Activated T-helper 2 cell treated with anti-CD3 and anti-CD28 coated beads, Interferon-gamma antibody, Interleukin-2, Interleukin-4, amounts not matched to agents 10 μg/mL and 5 μg/mL and 100 μg/mL, durations not matched to agents 14 hours and 24 hours and 36 hours (primary cell): ENCODE measurements at places on chromosomes 2 and 18.

DNA sequence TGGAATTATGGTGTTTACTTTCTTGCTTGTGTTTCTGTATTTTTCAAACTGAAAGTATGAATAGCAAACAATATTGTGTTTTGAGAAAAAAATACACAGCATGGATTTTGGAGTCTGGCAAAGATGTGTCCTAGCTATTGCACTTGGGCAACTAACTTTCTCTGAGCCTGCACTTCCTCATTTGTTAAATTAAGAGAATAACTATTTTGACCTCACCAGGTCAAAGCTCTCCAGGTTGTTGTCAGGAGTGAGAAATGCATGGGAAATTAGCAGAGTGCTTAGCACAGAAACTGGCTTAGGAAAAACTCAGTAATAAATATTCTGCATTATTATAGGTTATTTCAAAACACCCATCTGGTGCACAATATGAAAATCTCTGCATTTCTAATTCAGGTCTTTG, 28.2 kb downstream of the LYPD1 start:
- no peak for DNase-seq

- DNase-seq, result no peak
These were observed 339.4 kb downstream of the CMPK2 start for GRCh38 chr2:6526093-6526824.

DNA sequence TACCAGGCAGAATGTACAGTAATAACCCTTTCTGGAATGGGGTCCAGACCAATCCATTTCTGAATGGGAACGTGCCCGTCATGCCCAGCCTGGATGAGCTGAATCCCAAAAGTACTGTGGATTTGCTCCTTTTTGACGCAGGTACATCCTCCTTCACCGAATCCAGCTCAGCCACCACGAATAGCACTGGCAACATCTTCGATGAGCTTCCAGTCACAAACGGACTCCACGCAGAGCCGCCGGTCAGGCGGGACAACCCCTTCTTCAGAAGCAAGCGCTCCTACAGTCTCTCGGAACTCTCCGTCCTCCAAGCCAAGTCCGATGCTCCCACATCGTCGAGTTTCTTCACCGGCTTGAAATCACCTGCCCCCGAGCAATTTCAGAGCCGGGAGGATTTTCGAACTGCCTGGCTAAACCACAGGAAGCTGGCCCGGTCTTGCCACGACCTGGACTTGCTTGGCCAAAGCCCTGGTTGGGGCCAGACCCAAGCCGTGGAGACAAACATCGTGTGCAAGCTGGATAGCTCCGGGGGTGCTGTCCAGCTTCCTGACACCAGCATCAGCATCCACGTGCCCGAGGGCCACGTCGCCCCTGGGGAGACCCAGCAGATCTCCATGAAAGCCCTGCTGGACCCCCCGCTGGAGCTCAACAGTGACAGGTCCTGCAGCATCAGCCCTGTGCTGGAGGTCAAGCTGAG, 89.6 kb downstream of the SH3BP4 start:
- no peak for DNase-seq

GRCh38 chr2:98761267-98761781, 30.4 kb upstream of the MGAT4A start:
- DNase-seq, result peak; percentile 33

DNA sequence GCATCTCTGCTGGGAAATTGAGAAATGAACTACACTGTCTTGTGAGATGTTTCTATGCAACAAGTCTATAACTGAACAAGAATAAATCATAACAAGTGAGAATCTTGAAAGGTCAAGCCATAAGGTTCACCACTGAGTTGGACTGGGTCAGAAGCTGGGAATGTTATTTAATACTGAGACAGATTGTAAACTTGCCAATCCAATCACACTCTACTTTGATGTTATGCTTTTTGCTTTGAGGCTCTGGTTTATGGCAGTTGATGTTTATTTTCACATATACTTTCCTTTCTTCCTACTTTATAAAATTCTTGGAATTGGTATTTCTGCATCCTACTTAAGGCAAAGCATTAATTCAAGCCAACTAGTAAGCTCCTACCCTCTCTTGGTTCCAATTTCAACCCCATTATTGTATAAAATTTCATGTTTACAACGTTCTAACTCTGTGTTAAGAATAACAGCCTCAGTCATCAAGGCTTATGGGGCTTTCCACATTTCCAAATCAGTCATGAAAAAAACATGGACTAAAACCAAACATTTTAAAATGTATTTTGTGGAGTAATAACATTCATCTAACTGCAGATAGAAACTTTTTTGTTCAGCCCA, 533.4 kb downstream of the NYAP2 start:
- DNase-seq, result no peak

DNA sequence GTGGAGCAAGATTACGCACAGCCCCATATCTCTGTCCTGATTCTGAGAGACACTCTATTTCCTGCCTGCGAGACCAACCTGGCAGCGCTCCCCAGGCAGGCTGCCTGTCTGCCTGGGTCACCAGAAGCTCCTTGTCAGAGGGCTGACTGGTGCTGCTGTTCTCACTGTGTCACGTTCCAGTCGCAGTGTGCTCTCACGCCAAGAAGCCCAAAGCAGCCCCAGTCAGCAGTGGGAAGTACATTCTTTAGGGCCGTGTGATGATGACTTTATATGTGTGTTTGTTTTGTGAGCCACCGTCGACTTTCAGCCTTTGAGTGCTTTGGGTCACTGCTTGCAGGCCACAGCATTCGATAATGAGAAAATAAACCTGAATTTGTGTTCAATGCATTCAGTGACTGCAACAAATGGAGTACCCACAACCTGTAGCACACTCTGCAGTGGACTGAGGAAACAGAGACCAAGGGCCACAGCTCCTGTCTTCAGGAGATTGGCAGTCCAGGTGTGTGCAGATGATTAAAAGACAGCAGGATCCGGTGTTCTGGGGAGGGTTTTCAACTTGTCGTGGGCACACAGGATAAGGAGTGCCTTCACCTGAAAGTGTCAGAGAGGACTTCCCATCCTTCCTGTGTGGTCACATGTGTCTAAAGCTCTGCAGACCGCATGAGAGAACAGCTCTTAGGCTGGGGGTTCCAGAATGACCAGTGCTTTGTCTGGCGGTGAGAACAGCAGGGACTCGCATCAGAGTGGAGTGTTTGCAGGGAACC, 4.8 kb downstream of the TNFRSF11A start:
- DNase-seq, result peak; percentile 50

GRCh38 chr2:50196775-50197480, 835.0 kb downstream of the NRXN1 start:
- no peak for DNase-seq

DNA sequence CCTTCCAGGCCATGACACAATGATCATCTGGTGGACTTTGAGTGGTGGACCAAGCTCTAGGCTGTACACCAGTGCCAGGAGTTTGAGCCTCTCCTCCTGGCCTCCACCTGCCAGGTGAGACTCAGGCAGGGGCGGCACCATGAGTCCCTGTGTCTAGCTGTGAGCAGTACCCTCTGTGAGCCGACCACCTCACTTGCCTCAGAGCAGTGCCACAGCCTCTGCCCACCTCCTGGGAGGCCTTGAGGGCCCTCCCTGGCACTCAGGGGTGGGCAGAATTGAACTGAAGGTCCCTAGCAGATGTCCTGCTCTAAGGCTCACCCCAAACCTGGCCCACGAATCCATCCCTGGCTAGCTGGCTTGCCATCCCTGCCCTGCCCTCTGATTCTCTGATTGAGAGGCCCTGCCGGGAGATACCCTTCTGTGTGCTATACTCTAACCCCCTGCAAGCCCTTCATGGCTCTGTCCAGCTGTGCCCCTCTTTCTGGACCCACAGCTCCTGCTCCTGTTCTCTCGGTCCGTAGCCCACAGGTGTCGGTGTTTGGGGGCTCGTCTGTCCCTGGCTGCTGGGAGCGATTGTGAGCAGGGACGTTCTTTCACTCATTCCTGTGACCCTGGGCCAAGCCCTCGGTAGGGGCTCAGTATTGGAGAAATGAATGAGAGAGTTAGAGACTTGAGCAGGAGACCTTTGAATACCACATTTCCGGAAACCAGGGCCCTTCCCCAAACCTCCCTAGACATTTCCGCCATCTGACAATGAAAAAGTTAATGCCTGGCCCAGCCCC, 70.0 kb downstream of the INHBB start:
- no peak for DNase-seq

DNA sequence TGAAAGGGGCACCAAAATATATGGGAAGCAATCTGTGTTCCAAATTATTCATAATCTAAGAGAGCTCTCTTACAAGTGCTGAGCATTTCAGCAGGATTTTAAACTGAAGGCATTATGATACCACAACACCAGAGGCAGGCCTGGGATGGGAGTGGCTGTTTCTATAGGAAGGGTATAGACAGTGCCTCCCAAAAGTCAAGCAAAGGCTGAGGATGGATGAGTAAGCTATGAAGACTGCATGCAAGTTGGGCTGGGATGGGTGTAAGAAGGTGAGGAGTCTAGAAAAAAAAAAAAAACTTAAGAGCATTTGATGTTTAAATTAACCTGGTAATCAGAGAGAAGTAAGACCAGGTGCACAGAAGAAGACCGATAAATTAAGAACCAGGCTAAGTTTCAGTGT, 132.5 kb downstream of the OSR1 start:
- DNase-seq, result no peak

DNA sequence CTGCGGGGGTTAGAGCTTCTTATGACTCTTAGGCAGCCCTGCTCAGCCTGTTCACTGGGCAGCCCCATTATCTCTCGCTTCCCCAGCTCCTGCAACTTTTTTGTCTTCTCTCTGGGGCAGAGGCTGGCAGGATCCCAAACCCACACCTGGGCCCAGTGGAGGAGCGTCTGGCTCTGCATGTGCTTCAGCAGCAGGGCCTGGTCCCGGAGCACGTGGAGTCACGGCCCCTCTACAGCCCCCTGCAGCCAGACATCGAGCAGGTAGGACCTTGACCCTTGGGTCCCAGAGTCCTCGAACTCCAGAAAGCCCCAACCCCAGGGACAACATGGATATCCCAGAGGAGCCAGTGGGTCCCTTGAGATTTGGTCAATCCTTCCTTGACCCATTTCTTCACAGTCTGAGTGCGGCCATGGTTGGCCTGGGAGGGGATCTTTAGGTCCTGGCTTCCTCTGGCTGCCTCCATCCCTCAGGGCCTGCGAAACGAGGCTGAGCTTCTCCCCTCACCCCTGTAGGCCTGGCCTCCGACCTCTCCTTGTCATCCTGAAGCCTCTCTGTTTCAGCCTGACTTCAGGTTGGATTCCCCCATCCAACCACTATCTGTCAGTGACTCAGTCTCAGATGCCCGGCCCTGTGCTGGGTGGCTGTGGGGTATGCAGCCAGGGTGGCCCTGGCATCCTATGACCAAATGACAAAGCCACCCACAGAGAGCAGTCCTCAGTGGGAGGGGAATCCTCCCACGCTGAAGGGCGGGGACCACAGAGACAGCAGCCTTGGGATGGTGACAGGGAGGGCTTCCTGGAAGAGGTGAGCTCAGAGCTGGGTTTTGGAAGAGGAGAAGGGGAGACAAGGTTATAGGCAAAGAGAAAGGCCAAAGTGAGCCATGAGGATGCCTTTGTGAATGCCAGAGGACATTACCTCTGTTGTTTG, 214.2 kb downstream of the DYSF start:
- no peak for DNase-seq

DNA sequence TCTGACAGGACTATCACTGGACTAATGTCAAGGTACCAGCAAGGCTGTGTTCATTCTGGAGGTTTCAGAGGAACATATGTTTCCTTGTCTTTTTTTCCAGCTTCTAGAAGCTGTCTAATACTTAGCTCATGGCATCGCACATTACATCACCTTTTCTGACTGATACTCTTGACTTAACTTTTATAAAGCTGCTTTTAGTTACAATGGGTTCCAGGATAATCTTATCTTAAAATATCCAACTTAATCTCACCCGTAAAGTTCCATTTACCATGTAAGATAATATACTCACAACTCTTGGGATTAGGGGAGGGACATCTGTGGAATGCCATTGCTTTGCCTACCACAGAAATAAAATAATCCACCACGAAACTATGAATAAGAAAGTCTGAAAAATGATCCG, 394.2 kb downstream of the CDH19 start:
- DNase-seq, result no peak

DNA sequence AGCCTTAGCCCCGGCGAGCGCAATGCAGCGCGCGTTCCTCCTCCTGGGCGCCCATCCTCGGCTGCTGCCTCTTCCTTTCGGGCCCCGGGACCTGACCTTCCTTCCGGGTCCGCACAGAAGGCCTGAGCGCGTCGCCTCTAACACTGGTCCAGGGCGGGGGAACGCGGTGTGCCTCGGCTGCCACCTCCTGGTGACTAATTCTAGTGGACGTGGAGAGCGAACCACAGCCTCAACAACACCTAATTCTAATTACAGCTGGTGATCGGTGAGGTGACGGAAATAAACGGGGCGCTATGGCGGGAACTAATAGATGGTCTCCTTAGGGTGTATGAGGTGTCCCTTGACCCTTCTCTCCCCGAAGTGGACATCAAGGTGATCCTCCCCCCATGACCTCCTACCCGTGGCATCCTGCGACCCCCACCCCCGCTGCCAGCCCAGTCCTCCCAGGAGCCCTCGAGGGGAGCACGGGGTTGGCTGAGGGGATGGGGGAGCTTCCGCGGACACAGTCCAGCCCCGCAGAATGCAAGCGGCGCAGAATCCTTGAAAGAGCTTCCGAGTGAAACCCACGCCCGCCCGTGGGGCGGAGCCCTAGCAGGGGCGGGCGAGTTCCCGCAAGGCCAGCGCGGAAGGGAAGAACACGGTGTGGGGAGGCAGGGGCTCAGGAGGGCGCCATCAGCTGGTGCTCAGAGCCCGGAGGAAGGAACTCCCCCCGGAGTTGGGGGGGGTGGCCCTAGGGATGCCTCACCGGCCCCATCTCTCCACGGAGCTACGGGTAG, 12.8 kb upstream of the HMSD start:
- peak; percentile 59 for DNase-seq

DNA sequence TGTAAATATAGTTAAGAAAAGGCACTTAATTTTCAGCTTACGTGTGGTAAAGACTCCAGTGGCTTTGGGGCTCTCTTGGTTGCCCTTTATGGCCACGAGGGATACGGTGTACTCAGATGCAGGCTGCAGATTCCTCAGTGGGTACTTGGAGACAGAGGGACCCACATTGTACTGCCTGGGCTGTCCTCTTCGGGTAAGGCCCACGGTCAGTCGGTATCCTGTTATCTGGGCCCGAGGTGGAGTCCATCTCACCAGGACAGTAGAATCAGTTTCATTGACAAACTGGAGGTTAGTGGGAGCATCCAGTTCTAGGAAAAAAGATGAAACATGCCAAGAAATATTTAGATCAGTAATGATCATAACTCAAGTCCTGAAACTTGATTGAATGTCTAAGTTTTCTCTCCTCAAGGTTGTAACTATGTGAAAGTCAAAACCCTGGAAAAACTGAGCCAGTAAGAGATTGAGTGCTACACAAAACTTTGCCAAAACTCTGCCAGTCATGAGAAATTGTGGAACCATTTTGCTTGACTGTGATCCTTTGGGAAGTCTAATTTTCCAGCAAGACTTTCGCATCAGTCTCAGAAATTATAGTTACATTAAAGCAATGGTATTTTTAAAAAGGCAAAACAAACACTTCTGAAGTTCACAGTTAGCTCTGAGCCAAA, 31.4 kb downstream of the FN1 start:
- no peak for DNase-seq

- no peak for DNase-seq
These were observed 89.7 kb downstream of the CRIM1 start for GRCh38 chr2:36445185-36445866.

DNA sequence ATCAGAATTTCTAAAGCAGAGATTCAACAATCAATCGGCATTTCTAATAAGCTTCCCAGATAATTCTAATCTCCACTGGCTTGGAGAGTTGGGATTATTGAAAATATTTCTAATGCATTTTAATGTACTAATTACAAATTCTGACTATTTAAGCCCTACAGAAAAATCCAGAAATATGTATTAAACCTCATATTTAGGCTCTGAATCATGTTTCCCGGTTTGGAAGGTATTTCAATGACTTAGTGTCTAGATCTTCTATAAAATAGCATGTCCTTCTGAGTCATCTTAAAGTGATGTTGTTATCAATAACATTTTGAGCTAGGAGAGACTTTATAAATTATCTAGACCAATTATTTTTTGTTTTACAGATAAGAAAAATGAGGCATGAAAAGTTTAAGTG, 258.8 kb upstream of the NRXN1 start:
- no peak for DNase-seq
